ENCODE measurements at places on chromosomes 2 and 18.

GRCh38 chr18:31230495-31230894 lies 67.8 kb upstream of the DSC1 start:
- DNase-seq = no peak

DNA sequence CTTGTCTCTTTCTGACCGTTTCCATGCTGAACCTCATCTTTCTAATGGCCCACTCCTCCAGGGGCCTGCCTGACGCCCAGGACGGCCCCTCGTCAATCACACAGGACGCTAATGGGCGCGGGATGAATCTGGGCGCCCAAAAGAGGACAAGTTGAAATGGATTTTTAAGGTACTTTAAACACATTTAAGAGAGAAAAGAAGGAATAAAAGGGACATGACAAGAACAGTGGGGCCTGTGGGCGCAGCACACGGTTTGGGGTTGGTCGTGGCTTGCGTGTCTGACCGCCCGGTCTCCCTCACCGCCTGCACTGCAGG lies 607 bp upstream of the UBE2F start:
- DNase-seq = no peak

DNA sequence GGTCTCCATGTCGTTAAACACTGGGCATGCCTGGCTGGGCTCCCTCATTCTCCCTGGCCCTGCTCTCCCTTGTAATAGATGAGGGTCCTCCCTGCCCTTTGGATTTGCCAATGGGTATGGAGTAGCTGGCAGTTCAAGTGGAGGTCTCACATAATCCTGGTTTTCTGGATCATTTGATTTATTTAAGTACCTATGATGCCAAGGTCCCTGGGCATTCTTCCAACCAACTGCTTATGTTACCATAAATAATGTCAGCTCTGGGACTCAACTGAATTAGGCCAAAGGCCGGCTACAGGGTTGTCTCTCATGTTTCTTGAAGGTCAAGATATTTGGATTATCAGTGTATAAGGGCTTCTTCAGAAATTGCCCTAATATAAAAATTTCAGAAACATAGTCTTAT lies 104.9 kb upstream of the LYPD6 start:
- no peak for DNase-seq

- DNase-seq = no peak
These were observed 549.8 kb upstream of the NRXN1 start for GRCh38 chr2:51581636-51582267.

GRCh38 chr2:233056961-233057605 lies 3.1 kb upstream of the INPP5D start:
- DNase-seq = no peak

DNA sequence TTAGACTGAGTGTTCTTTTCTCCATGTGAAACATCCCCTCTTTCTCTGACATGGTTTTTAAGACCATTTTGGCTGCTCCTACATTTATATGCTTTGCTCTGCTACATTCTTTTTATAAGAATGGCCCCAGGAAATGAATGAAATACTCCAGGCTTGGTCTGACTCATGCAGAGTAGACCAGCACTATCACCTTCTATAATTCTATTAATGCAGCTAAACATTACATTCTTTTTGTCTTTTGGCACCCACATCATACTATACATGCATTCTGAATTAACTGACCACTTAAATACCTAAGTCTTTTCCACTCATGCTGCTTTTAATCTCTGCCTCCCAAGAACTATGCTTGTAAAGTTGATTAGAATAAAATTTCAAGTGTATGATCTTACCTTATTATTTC lies 94.1 kb downstream of the AAK1 start:
- no peak for DNase-seq

- DNase-seq = no peak
These were observed 108.3 kb downstream of the ARL6IP6 start for GRCh38 chr2:152826581-152827279.

- no peak for DNase-seq
These were observed 317.3 kb downstream of the RBM43 start for GRCh38 chr2:150944315-150944714.

GRCh38 chr2:11589316-11589940 lies 55.6 kb downstream of the GREB1 start:
- DNase-seq = no peak

- no peak for DNase-seq
These were observed 71.7 kb upstream of the TAF1B start for GRCh38 chr2:9771481-9772017.

GRCh38 chr2:226187156-226187555 lies 612.5 kb downstream of the IRS1 start:
- no peak for DNase-seq

GRCh38 chr2:187853381-187853791 lies 299.2 kb upstream of the TFPI start:
- DNase-seq = no peak

DNA sequence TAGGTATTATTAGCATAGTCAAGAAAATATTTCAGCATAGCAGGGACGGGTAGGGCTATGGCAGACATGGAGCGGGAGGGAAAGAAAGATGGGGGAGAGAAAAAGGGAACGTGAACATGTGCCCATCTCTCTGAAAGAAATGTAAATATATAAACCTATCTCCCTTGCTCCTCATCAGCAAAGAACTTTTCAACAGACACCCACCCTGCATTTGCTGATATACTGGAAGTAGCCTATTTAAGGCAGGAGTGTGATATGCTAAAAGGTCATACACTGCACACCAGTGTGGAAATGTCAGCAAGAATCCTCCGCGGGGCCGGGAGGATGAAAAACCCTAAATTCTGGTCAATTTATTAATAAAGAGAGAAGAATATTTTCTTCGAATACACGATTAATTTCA lies 1.7 kb downstream of the MBOAT2 start:
- no peak for DNase-seq

- no peak for DNase-seq
These were observed 75.0 kb upstream of the MSTN start for GRCh38 chr2:190137561-190137960.

DNA sequence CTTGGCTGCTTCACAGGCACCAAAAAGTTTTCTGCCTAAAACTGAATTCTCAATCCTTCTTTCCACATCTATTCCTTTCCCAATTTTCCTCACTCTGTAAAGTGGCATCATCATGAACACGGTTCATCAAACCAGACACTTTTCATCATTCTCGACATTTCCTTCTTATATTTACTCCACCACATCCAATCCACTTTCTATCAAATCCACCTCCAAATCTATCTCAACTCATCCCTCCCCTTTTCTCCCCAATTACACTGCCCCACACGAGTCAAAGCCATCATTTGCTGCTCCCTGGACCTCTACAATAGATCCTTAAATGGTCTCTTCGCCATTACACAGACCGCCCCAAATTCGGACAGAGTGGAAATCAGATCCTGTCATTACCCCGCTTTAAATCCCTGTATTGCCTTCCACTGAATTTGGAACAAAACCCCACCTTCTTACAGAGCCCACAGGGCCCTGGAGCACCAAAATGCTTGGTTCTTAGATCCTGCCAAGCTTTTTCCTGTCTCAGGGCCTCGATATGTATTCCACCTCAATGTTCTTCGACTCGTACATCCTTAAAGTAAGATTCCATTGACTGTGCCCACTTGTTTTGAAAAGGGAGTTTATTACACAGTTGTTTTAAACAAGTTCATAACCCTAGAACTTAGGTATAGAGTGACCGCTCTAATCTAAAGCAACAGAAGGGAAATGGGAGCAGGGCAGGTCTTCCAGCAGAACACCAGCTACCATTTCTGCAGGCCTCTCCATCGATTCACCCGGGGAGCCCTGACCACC lies 856 bp downstream of the ACAA2 start:
- no peak for DNase-seq

- DNase-seq = no peak
These were observed 337.4 kb upstream of the SLC14A2 start for GRCh38 chr18:45277908-45278307.

DNA sequence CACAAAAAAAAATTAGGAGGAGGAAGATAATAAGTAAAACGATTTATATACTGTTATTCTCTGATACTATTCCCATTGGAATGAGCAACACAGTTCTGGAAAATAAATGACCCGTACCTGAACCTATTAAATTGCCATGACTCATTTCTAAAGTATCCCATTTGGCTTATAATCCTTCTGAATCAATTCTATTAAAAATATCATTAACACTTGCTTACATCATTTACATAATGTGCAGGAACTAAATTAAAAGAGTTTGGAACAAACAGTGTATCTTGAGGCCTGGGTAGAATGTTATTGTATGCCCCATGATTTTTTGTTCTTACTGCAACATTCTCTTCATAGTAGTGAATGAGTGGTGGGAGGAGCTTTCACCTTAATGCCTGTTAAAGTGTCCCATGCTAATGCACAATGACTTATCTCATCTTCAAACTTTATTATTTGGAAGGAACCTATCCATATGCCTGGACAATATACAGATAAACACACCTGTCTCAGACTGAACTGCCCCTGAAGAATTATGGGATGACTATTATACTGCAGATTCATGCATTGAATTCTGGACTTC lies 549.9 kb upstream of the ACVR2A start:
- DNase-seq = no peak

- DNase-seq = no peak
These were observed 56.7 kb downstream of the DIS3L2 start for GRCh38 chr2:232018181-232018580.

- DNase-seq = no peak
These were observed 10.5 kb upstream of the MYCN start for GRCh38 chr2:15929861-15930260.

DNA sequence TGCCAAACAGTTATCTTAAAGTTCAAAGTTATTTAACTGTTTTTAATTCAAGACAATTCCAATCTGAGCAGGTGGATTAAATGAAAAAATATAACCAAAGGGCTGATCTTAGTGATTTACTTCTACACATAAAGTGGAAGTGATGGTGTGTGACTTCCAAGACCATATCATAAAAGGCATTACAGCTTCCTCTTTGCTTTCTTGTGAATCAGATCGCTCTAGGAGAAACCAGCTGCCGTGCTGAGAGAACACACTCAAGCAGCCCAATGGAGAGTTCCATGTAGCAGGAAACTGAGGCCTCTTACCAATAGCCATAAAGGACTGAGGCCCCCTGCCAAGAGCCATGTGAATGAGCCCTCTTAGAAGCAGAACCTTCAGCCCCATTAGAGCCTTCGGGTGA lies 197.4 kb downstream of the NBAS start:
- DNase-seq = no peak

Measured in stimulated activated CD8-positive, alpha-beta memory T cell treated with anti-CD3 and anti-CD28 coated beads, Interleukin-7, amount 100 ng/mL, for 1 hour (primary cell).